ENCODE measurements at places on chromosomes 5 and 9.

GRCh38 chr9:129703667-129704355 is 38.4 kb downstream of the PRRX2 start:
- DNase-seq = peak; percentile 81

GRCh38 chr5:152271420-152271819 is 133.7 kb downstream of the NMUR2 start:
- no peak for DNase-seq

DNA sequence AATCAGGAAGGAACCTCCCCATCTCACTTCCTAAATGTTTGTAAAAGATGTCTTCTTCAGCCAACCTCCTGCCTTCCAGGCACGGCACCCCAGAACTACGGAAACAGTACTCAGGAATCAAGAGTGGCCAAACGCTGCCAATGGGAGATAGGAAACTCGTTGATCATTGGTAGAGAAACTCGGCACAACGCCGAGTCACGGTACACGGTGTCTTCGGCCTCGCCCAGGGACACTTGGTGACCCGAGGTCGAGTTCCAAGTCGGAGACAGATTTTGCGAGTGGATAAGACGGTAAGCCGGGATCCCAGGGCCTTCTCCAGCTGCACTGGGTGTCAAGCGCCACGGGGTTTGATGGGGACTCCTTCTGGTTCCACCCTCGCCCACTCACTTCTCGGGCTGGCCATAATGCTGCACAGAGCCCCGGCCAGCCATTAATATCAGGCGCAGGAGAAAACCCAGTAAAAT is 343 bp downstream of the KIAA0825 start:
- DNase-seq = peak; percentile 55

DNA sequence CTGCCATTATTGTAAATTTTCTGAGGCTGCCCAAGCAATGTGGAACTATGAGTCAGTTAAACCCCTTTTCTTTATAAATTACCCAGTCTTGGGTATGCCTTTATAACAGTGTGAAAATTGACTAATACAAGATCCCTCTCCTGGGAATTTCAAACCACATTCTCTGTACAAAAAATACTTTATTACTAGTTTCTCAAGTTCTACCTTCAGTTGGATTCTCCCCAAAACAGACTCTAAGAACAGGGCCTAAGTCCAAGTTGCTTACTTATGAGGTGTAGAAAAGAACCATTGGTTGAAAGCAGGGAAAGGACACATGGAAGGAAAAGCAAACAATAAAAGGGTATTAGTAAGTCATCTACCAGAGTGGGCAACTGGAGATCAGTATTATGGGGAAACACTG is 343.2 kb downstream of the TMEM232 start:
- peak; percentile 38 for DNase-seq

DNA sequence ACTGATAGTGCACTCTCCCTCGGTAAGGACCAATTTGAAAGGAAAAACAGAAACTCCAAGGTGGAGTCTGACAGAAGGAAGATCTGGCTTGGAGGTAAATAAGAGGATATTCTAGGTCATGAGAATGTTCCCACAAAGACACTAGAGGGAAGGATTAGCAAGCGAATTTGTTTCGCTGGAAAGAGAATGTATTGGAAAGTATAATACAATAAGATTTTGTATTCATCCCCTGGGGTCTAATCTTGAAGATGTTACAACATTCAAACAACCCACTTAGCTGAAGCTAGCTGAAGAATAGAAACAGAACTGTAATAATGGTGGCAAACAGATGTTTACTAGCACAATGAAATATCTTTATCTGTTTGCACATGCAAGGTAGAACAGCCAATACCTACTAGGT is 158.7 kb downstream of the GNAQ start:
- no peak for DNase-seq

- peak; percentile 53 for DNase-seq
These were observed 60.5 kb downstream of the SIL1 start for GRCh38 chr5:139137697-139138096.

DNA sequence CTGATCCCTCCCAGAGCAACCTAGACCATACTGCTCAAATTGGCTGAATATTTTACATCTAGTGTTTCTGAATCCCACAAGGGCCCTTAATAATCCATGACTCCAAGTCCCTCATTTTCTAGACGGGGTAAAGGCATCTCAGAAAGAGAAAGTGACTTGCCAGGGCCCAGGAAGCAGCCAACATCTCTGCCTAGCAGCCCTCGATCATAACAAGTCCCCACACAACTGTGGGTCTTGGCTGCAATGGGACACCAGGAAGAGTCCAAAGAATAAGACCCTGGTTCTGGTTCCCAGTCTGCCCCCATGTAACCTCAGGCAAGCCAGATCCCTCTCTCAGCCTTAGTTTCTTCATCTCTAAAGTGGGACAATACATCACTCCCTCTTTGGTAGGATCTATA is 6.3 kb downstream of the ANXA6 start:
- DNase-seq = no peak

DNA sequence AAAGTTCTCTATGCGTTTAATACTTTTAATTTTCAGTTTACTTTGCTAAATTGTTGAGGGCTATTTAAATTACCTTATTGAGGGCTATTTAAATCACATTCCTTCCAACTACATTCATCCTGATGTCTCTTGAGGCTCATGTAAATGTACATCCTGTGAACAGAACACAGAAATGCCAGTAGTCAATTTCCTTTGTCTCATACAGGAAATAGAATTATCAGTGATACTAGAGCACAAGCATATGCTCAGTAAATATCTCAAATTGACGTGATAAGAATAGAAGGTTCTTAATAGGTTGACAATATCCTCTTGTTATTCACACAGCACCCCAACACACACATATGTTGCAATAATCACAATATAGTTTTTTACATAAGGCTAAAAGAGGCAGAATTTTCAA is 449.0 kb downstream of the CYLC2 start:
- DNase-seq = no peak

- no peak for DNase-seq
These were observed 758.3 kb downstream of the DNAH5 start for GRCh38 chr5:13186177-13186576.

DNA sequence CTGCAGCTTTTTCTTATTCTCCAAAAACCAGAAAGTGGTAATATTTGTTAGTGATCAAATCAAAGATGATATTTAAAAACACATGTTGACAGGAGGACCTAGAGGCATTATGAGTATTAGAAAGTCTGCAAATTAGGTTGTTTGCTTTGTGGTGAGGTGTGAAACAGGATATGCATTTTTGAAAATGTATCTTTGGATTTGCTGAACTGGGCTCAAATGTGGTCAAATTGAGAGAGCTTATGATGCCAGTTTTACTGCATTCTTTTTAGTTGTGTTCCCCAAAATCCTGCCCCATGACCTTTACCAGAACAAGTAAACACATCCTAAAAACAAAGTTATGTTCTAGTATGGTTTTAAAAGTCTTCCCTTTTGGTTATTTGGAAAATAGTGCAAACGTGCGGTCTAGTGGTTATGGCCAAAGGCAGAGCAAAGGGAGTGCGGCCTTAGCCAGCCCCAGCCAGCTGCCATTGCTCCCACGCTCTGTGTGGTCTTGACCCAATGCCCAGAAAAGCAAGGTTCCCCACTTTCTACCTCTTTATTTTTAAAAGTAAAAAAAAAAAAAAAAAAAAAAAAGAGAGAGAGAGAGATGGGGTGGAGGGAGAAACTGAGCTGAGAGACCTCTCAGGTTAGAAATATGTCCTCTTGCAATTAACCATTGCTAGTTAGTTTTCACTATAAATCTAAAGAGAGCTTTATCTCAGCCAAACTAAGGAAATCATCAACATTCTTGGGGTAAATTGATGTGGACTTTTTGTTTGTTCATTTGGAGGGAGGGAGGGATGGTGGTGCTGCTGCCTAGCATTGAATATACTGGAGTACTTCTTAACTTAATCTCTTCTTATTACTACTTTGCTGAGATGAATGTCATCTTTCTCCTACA is 176.6 kb downstream of the ARHGAP26 start:
- no peak for DNase-seq

- no peak for DNase-seq
These were observed 76.6 kb downstream of the MEF2C start for GRCh38 chr5:88806338-88806737.

- no peak for DNase-seq
These were observed 90.8 kb downstream of the VAV2 start for GRCh38 chr9:133901184-133901835.
